Activated CD4-positive, alpha-beta T cell treated with anti-CD3 and anti-CD28 coated beads, Interleukin-2, amount 10 ng/mL, durations not matched to agents 24 days and 14 days (primary cell): ENCODE measurements at places on chromosomes 4 and X. TPM values are rescaled to one million over a fixed set of nuclear protein-coding genes. Genes with fewer than 3 reads are reported as not detected.

Gene LDOC1
- total RNA-seq: 4.4 and 7.1 TPM in 2 replicates

Gene GAGE1
- total RNA-seq: not detected in 2 replicates

Gene REPS2
- not detected in 2 replicates for total RNA-seq

Gene GABRE
- total RNA-seq: not detected in 2 replicates

Gene DIPK2B
- total RNA-seq: not detected in 2 replicates
